ENCODE measurements at places on chromosomes 3 and 15.

DNA sequence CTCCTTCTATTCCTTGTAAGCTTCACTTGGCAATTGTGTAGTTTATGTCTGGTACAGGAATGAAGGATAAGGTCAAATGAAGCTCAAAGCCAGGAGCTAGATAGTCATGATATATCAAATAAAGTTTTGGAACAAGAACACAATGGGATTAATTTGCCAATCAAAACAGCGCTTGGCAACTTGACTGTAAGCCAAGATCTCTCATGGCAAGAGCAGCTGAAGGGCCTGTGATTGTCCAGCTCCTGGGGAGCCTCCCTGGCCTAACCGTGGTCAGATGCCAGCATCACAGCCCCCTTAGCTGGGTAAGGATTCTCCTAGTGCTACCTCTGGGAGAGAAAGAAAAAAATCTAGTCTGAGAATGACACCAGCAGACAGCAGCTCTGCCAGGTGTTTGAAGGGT is 97.2 kb downstream of the LIPC start:
- no peak for DNase-seq

- no peak for DNase-seq
Observed at GRCh38 chr3:16770792-16771191, 114.0 kb upstream of the PLCL2 start.

GRCh38 chr3:179956416-179956830 is 80.3 kb downstream of the PEX5L start:
- no peak for DNase-seq

GRCh38 chr3:47065058-47065457 is 85.6 kb downstream of the NBEAL2 start:
- no peak for DNase-seq

DNA sequence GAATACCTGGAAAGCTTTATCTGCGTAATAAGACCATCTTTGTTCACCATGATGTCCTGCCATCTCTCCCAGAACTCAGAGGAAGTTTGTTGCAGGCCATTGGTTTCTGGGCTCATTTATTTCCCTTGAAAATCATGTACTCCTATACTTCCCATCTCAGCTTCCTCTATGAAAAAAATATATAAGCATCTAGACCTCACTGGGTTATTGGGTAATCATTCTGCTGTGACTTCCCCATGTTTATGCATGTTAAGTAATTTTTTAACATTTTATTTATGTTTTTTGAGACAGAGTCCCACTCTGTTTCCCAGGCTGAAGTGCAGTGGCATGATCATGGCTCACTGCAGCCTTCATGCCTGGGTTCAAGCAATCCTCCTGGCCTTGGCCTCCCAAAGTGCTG is 184.5 kb downstream of the ZPLD1 start:
- DNase-seq = no peak

DNA sequence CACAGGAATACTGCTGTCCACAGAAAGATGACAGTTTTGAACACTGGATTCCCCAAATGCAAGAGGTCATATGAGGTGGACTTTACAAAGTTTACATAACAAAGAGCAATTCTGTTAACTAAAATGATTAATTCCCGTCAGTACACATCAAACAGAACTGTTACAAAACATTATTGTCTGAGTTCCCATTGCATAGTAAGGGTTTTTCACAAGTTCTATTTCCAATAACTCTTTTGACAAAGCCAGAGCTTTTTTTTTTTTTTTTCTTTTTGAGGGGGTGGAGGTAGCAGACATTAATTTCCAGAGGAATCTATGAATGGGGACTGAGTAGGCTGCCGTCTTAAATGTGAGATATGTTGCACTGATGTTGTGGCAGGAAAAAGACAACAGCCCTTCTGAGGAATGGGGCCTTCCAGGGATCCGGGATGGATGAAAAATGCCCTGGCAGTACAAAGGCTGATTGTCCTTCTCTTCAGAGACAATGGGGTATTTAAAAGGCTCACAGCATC is 178.1 kb upstream of the KBTBD8 start:
- DNase-seq = no peak

DNA sequence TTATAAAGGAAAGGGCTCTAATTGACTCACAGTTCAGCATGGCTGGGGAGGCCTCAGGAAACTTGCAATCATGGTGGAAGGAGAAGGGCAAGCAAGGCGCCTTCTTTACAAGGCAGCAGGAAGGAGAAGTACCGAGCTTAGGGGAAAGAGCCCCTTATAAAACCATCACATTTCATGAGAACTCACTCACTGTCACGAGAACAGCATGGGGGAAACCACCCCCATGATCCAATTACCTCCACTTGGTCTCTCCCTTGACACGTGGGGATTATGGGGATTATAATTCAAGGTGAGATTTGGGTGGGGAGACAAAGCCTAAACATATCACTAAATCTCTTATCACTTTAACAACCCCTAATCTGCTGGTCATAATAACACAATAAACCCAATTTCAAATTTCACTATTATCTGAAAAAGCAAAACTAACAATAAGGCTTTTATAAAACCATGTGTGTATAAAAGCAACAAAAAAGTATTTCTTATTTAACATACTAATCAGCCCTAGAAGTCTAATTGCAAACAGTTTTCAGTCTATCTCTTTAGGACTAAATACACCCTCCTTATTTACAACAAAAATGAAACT is 43.2 kb downstream of the SCAPER start:
- no peak for DNase-seq

DNA sequence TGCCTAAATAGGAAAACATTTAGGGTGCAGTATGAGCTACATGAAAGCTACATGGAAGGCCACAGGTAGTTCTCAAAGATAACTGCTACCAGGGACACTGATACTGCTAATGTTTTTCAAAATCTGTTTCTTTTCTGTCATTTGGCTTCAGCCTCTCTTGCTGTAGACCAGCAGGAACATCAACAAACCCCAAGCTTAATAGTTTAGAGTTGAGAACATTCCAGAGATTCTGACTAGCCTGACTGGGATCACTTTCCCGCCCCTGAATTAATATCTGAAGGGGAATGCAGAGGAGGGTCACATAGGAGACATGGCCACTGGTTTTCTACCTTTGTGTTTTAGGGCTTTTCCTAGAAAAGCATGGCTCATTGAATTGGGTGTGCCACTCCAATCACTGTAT is 16.9 kb upstream of the C3orf38 start:
- DNase-seq = no peak

GRCh38 chr3:46853441-46854415 is 9.5 kb downstream of the MYL3 start:
- no peak for DNase-seq

- DNase-seq = no peak
Observed at GRCh38 chr15:79025802-79026201, 64.8 kb downstream of the RASGRF1 start.

DNA sequence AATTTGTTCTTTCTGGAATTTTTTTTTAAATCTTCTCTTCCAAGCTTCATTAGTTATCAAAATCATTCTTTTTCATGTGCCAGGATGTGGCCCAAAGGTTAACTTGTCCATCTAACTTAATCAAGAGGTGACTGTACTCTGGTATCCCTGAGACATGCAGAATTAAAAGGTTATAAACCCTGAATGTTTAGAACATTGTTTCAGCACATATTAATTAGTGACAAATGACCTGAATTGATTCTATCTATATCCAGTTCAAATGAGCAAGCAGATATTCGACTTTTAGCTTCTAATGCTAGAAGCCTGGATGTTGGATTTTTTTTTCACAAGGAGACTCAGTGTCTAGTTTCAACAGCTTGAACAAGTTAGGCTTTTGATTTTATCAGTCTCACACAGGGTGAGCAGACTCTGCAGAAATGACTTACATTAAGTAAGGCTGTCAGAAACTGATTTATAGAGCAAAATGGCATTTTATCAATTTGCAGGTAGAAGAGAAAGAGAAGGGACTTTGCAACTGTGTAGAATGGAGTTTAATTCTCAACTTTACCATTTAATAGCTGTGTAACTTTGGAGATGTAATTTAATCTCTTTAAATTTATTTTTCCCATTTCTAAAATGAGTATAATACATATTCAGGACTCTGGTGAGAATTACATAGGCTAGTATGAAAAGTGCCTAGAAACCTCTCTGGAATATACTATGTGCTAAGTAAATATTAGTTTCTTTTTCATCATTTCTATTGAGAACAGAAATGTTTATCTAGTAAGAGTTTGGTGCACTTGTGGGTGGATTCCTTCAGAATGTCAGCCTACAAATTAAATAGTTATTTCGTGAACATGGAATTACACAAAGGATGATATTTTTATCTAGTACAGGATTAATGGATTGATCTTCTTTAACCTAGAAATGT is 100.0 kb downstream of the ALCAM start:
- DNase-seq = no peak

GRCh38 chr3:87805670-87806069 is 253.1 kb downstream of the CGGBP1 start:
- no peak for DNase-seq

Measured in hematopoietic multipotent progenitor cell treated with erythropoietin and hydrocortisone succinate and interleukin-3 and kit ligand, for 17 days (in vitro differentiated cells).